NAMALWA (cell line): ENCODE measurements at places on chromosomes 2 and 18.

DNA sequence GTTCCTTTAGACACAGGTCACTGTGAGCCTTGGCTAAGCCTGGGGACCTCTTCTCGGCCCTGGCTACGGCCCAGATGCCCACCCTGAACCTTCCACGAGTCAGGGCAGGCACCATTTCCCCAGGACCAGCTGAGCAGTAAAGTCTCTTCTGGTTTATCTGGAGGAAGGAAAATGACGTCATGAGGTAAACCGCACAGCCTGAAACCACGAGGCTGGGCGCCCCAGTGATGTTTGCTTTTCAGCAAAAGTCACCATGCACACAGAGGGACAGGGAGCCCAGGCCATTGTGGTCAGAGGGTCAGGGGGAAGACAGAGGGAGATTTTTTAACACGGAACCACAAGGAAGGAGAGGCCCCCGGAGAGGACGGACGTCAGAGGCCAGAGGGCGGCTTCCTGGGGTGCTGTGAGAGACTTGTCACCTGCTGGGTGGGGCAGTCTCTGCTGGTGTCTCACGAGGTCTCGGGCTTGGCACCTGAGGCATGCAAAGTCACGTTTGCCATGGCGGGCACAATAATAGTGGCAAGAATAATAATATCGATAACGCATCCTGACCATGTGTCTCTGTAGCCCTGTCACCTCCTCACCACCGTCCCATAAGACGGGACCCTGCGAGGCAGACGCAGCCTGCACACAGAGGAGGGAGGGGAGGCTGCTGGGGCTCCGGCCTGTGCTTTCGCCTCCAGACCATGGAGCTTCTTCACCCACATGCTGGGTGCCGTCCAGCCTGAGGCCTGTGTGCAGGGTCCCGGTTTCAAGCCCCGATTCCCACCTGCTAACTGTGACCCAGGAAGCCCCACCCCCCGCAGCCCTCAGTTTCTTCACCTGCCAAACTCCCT lies 33.2 kb upstream of the FOSL2 start:
- DNase-seq: peak; percentile 28

DNA sequence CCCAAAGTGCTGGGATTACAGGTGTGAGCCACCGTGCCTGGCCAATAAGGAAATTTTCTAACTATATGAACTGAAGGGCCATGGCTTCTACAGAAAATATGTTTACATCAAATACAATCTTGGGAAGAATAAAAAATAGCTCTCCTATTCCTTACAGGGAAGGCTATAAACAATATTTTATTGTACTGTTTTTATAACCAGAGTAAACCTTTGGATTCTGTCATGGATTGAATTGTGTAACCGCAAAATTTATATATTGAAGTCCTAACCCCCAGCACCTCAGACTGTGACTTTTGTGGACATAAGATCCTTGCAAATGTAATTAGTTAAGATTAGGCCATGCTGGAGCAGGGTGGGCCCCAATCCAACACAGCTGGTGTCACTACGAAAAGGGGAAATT lies 8.3 kb downstream of the HSBP1L1 start:
- no peak for DNase-seq

- no peak for DNase-seq
These were observed 292.2 kb downstream of the NYAP2 start for GRCh38 chr2:225691711-225692110.

DNA sequence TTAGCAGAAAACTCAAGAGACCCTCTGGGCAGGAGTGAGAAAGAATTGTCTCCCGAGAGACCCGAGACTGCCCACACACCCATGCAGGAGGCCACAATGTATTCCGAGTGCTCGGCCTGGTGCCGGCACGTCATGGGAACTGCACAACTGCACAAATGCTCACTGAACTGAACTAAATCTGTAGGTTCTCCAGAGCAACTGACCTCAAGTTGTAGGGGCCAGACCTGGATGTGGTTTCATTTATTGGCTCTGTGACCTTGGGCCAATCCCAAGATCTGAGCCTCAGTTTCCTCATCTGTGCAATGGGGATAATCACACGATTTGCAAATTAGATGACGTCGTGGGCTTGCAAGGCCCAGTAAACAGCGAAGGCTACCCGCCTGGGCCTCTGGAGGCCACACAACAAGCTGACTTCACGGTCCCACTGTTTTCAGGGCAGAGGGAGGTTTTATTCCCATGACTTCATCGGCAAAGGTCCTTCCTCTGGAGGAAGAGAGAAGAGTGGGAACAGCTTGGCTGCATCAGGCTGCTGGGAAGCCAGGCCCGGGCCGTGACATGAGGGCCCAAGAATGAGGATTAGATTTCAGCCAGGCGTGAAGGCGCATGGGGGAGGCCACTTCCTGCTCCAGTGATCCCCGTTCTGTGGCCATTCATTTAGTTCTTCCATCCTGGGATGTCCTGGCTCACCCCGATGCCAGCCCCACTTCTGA lies 3.6 kb upstream of the ERFE start:
- no peak for DNase-seq

GRCh38 chr2:209984291-209984690 lies 18.1 kb upstream of the RPE start:
- no peak for DNase-seq

- DNase-seq: peak; percentile 8
These were observed 147.6 kb upstream of the CCDC68 start for GRCh38 chr18:55106906-55107305.

- DNase-seq: no peak
These were observed 132.2 kb upstream of the ZFP36L2 start for GRCh38 chr2:43358410-43359201.
